Endothelial cell of umbilical vein (primary cell): ENCODE measurements at places on chromosomes 16 and 17.
A peak's percentile ranks its signal among the peaks of the same experiment; 100 is the strongest.

DNA sequence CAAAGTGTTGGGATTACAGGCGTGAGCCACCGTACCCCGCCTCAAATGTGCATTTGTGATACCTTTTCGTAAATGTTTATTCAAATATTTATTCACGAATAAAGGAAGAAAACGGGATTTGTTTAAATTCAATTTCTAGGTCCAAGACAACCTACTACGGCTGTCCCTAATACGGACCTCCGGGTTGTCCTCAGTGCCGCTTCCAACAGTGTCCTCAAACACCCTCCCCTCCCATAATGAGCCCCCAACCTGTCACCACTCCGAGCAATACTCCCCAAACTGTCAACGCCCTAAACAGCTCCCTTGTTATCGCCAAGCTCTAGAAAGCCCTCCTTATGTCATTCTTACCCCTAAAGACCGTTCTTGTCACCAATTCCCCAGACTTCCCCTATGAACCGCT lies 539 bp upstream of the GABARAPL2 start:
- peak overlapping the region; percentile 83 for H3K4me3 ChIP-seq
- no peak for DNase-seq
- H3K4me1 ChIP-seq = peaks cover 9% of the 10 kb centered on the region
- no peak overlapping the region for H3K27ac ChIP-seq
- peaks cover 14% of the 10 kb centered on the region for H3K36me3 ChIP-seq

GRCh38 chr16:51151961-51152663 lies 1.0 kb upstream of the SALL1 start:
- H3K36me3 ChIP-seq = no peaks in the 10 kb centered on the region
- H3K4me1 ChIP-seq = peaks cover 2% of the 10 kb centered on the region
- H3K27ac ChIP-seq = no peak overlapping the region
- H3K4me3 ChIP-seq = no peak overlapping the region
- peaks cover 72% of the 10 kb centered on the region for H3K27me3 ChIP-seq

DNA sequence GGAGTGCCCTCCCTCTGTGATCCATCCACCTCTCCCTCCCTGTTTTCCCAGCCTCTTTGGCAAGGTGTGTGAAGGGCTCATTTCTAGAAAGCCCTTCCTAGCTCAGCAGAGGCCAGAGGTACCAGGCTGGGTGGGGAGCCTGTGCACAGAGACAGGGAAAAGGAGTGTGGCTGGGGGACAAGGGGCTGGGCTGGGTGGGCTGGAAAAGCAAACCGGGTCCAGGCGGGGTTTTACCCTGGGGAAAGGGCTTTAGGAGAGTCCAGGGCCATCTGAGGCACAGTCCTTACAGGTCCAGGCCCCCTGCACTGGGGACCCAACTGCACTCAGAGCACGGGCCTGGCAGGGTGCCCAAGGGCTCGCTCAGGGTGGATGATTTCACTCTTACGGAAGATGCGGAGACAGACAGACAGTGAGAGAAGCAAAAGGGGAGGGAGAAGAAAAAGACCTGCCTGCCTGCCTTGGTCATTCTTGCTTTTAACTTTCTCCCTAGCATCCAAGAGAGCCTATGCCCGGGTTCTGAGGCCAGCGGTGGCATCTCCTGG lies 7.0 kb downstream of the CRHR1 start:
- H3K4me3 ChIP-seq = no peak overlapping the region
- no peaks in the 10 kb centered on the region for H3K36me3 ChIP-seq
- no peak for DNase-seq
- no peaks in the 10 kb centered on the region for H3K4me1 ChIP-seq
- peaks cover 40% of the 10 kb centered on the region for H3K27me3 ChIP-seq

GRCh38 chr16:1070864-1071408 lies 1.6 kb upstream of the SSTR5 start:
- no peak overlapping the region for H3K4me3 ChIP-seq
- no peak overlapping the region for H3K27ac ChIP-seq
- no peaks in the 10 kb centered on the region for H3K36me3 ChIP-seq

DNA sequence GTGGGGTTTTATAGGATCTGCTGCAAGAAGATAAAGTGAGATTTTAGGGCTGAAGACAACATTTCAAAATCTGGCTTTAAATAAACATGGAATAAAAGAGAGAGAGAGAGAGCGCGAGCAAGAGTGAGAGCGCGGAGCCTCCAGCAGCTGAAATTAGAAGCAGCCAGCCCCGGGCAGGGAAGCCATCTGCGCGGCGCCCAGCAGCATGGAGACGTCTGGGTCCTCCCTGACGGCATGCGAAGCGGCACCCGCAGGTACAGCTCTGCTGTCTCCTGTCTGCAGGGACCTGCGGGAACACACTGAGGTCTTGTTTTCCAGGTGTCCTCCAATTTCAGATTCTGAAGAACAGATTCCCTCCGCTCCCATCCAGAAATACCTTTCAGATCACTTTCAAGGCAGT lies 7.9 kb upstream of the BAIAP2 start:
- no peak overlapping the region for H3K27ac ChIP-seq
- H3K36me3 ChIP-seq = no peaks in the 10 kb centered on the region
- H3K4me3 ChIP-seq = no peak overlapping the region
- peaks cover 2% of the 10 kb centered on the region for H3K27me3 ChIP-seq

GRCh38 chr16:75580-76501 lies 2.2 kb upstream of the MPG start:
- peaks cover 41% of the 10 kb centered on the region for H3K4me1 ChIP-seq
- H3K4me3 ChIP-seq = no peak overlapping the region

GRCh38 chr16:5584109-5584508 lies 486.5 kb upstream of the EEF2KMT start:
- H3K27me3 ChIP-seq = no peaks in the 10 kb centered on the region
- no peaks in the 10 kb centered on the region for H3K36me3 ChIP-seq
- DNase-seq = no peak
- H3K27ac ChIP-seq = no peak overlapping the region

- H3K4me3 ChIP-seq = no peak overlapping the region
- H3K4me1 ChIP-seq = no peaks in the 10 kb centered on the region
Measured at GRCh38 chr17:44926821-44927525, 11.7 kb upstream of the GFAP start.

DNA sequence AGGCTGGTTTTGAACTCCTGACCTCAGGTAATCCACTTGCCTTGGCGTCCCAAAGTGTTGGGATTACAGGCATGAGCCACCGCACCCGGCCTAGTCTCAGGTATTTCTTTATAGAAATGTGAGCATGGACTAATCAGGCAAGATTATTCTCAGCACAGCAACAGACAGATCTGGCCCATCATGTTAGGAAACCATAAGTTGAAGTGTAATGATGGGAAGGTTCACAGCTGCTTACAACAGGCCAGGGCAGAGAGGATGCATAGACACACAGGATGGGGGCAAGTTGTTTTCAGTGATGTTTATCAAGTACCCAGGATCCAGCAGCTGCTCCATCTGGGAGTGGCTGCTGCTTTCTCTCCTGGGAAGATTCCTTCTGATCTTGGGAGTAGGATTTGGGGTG lies 16.6 kb upstream of the NOS2 start:
- peaks cover 19% of the 10 kb centered on the region for H3K4me1 ChIP-seq
- no peaks in the 10 kb centered on the region for H3K27me3 ChIP-seq
- DNase-seq = peak; percentile 6
- H3K36me3 ChIP-seq = no peaks in the 10 kb centered on the region

DNA sequence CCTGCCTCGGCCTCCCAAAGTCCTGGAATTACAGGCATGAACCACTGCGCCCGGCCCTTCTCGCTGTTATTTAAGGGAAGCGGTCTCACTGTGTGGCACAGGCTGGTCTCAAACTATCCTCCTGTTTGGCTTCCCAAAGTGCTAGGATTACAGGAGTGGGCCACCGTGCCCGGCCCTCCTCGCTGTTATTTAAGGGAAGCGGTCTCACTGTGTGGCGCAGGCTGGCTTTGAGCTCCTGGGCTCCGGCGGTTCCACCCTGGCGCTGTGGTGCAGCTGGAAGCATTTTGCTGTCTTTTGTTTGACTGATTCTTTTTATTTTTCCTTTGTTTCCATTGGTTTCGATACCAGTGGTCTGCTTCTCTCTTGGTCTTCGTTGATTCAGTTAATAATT lies 40.7 kb downstream of the FOXK2 start:
- no peaks in the 10 kb centered on the region for H3K27me3 ChIP-seq
- no peaks in the 10 kb centered on the region for H3K4me1 ChIP-seq
- no peak for DNase-seq
- H3K27ac ChIP-seq = no peak overlapping the region
- H3K4me3 ChIP-seq = no peak overlapping the region

GRCh38 chr17:44933824-44934744 lies 13.5 kb downstream of the KIF18B start:
- no peak overlapping the region for H3K4me3 ChIP-seq
- no peaks in the 10 kb centered on the region for H3K4me1 ChIP-seq
- H3K27me3 ChIP-seq = no peaks in the 10 kb centered on the region
- H3K36me3 ChIP-seq = peaks cover 11% of the 10 kb centered on the region
